NCI-H2029 treated with DMSO at 0.1 percent for 48 hours (cell line): ENCODE measurements at places on chromosomes 7 and 10.

- no peak for DNase-seq
These were observed 376.6 kb downstream of the SORCS3 start for GRCh38 chr10:105017691-105018090.

- no peak for DNase-seq
These were observed 53.1 kb downstream of the TEX36 start for GRCh38 chr10:125629758-125630376.

DNA sequence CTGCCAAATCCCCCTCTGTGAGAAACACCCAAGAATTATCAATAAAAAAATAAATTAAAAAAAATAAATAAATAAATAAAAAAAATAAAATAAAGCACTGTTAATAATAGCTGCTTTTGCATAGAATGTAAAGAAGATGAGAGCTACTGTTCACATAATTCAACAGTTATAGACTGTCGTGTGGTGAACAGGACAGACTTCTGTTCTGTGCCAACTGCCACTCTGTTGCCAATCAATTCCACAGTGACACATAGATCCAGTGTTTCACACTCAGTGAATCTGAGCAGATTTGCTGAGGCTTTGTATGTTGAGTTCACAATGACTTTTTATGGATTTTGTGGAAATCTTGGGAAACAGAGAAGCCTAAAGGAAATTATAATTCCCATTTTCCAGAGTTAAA is 14.9 kb downstream of the ARHGAP19 start:
- DNase-seq = no peak

- no peak for DNase-seq
These were observed 26.7 kb downstream of the ABCB5 start for GRCh38 chr7:20642166-20642565.

GRCh38 chr10:123517426-123517825 is 148.7 kb upstream of the GPR26 start:
- DNase-seq = no peak
